ENCODE measurements at places on chromosomes 2 and 18. TPM values are rescaled to one million over a fixed set of nuclear protein-coding genes. Genes with fewer than 3 reads are reported as not detected.

SRD5A2 gene
- not detected for total RNA-seq

- H3K27ac ChIP-seq = peak overlapping the region; percentile 100
- DNase-seq = peak; percentile 58
- peak overlapping the region; percentile 59 for H3K4me3 ChIP-seq
- H3K36me3 ChIP-seq = no peaks in the 10 kb centered on the region
- H3K27me3 ChIP-seq = no peaks in the 10 kb centered on the region
Observed at GRCh38 chr18:3595369-3596273, 145.6 kb downstream of the TGIF1 start.

TNFRSF11A gene
- 8.2 TPM for total RNA-seq

DNA sequence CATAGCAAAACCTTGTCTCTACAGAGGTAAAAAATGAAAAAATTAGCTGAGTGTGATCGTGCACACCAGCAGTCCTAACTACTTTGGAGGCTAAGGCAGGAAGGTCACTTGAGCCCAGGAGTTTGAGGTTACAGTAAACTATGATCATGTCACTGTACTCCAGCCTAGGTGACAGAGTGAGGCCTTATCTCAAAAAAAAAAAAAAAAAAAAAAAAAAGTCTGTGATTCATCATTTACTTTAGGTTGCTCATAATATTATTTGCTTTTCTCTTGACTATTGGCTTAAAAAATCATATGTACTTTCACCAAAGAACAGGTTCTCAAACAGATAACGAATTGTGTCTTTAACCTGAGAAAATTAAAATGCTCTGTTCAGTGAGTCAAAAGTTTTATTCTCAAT lies 129.1 kb downstream of the MYO3B start:
- no peak for DNase-seq
- H3K4me1 ChIP-seq = no peaks in the 10 kb centered on the region
- H3K27me3 ChIP-seq = no peaks in the 10 kb centered on the region
- no peak overlapping the region for H3K4me3 ChIP-seq

- no peaks in the 10 kb centered on the region for H3K36me3 ChIP-seq
- H3K27me3 ChIP-seq = no peaks in the 10 kb centered on the region
Observed at GRCh38 chr18:56575819-56576663, 62.4 kb downstream of the TXNL1 start.

- no peaks in the 10 kb centered on the region for H3K36me3 ChIP-seq
- H3K4me3 ChIP-seq = no peak overlapping the region
- no peak for DNase-seq
- no peaks in the 10 kb centered on the region for H3K4me1 ChIP-seq
Observed at GRCh38 chr2:24659862-24660261, 133.3 kb downstream of the PTRHD1 start.

POTEC gene
- total RNA-seq = not detected

DNA sequence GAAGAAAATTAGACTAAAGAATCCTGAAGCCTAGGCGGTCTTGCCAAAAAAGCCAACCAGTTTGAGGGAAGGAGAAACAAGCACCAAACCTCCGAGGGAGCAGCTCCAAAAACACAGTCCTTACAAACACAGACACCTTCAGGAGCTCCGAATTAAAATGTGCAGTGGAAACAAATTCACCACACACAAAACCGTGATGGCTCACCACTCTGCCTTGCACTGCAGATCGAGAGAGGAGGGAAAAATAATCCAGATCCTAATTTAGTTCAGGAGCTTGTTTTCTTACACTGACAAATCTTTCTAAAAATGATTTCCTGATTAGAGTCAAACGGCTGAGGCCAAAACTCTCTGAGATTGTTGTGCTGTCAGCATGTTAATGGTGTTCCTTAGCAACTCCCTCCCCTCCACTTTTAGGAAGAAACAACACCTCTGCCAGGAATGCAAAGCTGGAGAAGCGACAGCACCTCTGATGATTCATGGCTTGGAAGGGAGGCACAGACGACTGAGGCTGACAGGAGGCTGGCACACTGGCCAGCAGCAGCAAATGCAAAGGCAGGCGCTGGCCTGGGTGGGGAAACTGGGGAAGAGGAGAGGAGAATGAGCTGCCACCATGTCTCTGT lies 249.4 kb upstream of the KLHL29 start:
- H3K36me3 ChIP-seq = no peaks in the 10 kb centered on the region
- no peak overlapping the region for H3K4me3 ChIP-seq
- peaks cover 7% of the 10 kb centered on the region for H3K4me1 ChIP-seq
- DNase-seq = peak; percentile 82
- no peaks in the 10 kb centered on the region for H3K27me3 ChIP-seq
- peak overlapping the region; percentile 45 for H3K27ac ChIP-seq

DNA sequence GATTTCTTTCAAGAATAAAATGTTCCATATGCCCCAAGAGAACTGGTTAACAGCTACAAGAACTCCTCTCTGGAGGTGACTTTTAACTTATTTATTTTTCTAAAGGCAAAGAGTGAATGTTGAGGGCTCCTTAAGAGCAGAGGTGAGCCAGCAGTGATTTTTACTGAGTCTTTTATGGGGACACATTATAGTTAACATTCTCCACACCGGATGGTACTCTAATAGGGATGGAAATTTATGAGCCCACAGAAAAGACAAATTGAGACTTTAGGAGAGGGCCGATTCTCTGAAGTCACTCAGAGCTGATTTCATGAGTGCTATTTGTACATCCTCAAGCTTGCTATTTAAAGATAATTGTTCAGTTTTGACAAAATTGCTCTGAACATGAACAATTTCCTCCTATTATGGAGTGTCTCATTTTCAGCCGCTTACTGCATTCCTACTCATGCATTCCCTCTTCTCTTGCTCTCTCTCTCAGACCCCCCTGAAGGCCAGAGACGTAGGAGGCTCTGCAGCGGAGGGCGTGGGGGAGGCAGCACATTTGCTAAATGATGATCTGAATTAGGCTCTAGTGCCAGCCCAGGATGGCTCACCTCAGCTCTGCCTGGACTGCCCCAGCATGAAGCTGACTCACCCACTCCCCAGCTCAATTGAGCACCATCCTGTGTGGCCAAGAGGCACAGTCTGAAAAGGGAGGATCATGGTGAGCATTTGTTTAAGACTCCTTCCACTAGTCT lies 5.9 kb upstream of the RPL37A start:
- H3K4me3 ChIP-seq = no peak overlapping the region
- DNase-seq = no peak
- no peaks in the 10 kb centered on the region for H3K27me3 ChIP-seq
- H3K4me1 ChIP-seq = no peaks in the 10 kb centered on the region
- no peak overlapping the region for H3K27ac ChIP-seq
